CD4-positive, alpha-beta T cell treated with Interleukin-10 for 1 hour (primary cell): ENCODE measurements at places on chromosomes 7 and 10.

- DNase-seq, result no peak
These were observed 6.9 kb downstream of the TMEM140 start for GRCh38 chr7:135154734-135155133.

GRCh38 chr7:188727-189500, 3.5 kb upstream of the FAM20C start:
- DNase-seq, result no peak

GRCh38 chr7:142579946-142580345, 169.3 kb upstream of the PRSS1 start:
- no peak for DNase-seq

GRCh38 chr7:19991936-19992335, 218.5 kb upstream of the TMEM196 start:
- DNase-seq, result no peak

DNA sequence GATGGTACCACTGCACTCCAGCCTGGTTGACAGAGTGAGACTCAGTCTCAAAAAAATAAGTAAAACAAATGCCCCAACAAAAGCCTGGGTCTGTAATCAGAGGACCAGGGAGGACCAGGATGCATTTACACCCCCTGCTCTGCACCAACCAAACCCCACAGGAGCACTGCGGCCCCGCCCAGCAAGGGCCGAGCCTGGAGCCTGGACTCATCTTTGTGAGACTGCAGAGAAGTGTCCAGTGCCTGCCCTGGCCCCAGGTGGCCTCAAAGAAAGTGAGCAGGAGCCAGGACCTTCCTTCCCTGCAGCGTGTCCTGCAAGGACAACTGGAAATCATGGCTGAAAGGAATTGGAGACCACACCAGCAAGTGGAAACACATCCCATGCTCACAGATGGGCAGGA, 31.6 kb downstream of the KNDC1 start:
- no peak for DNase-seq

GRCh38 chr7:24477398-24478136, 95.7 kb upstream of the PALS2 start:
- DNase-seq, result no peak

GRCh38 chr7:1973321-1974251, 259.2 kb downstream of the MAD1L1 start:
- DNase-seq, result no peak

- no peak for DNase-seq
These were observed 217.6 kb downstream of the MLLT10 start for GRCh38 chr10:21751341-21752310.

DNA sequence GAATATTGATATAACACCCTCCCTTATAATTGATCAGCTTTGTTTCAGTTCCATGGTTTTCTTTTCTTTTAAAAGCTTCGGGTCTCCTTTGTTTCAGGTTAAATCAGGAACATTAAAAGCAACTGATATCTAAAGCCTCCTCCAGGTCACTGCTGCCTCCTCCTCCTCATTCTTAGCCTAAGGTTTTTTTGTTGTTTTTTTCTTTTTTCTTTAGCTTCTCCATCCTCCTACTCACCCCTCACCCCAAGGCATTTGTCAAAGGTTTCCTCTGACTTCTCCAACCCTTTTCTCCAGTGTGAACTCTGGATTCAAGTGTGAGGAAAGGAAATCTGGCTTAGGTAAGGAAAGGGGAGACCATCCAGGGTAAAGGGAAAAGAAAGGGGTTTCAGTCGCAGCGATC, 420.2 kb upstream of the NFE2L3 start:
- DNase-seq, result no peak

- no peak for DNase-seq
These were observed 56.4 kb upstream of the PFKP start for GRCh38 chr10:3010816-3011460.

DNA sequence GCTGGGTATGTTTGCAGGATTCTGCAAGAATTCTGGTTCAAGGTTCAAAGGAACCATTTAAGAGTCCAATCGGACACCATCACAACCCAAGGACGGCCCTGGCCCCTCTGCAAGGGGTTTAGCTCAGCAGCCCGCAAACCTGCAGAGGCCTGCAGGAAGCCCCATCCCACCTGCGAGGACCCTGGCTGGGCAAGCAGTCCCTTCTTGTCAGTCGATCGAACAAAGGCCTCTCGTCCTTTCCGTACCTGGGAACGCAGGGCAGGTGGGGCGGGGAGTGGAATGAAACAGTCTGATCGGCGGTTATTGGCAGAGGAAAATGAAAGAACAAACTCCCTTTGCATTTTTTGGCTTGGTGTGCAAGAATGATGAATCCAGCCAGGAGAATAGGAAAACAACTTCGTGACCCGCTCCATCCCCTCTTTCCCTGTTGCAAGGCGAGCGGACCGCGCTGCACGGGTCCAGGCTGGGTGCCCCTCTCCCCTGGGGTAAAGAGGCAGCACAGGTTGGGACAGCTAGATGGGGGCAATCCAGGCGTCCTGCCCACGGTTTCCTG, 73.7 kb downstream of the INSIG1 start:
- DNase-seq, result no peak

DNA sequence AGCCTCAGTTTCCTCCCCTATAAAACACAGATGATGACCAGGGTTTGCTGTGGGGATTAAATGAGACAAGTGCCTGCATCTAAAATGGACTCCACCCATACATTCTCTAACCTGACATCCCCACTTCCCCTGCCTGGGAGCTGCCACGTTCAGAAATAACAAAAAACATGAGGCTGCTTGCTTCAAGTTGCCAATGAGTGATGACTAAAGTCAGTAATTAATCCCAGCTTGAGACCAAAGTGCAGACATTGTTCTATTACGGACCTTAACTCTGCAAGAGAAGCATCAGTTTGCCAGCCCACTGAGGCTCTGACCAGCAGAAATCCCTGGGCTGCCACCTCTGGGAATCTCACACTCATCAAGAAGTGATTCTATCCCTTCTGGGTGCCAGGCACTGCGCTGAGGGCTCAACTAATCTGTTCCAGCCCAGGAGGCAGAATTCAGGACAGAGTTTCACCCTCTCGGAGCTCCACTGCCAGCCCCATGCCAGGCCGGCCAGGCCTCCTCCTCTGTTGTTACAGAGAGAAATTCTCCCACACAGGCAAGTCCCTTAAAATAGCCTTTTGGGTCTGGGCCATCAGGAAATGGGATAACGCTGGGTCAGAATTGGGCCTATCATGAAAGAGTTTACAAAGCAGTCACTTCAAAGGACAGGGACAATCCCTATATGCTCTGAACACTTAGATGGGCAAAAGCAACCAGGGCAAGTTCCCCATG, 11.4 kb downstream of the SH3PXD2A start:
- no peak for DNase-seq

DNA sequence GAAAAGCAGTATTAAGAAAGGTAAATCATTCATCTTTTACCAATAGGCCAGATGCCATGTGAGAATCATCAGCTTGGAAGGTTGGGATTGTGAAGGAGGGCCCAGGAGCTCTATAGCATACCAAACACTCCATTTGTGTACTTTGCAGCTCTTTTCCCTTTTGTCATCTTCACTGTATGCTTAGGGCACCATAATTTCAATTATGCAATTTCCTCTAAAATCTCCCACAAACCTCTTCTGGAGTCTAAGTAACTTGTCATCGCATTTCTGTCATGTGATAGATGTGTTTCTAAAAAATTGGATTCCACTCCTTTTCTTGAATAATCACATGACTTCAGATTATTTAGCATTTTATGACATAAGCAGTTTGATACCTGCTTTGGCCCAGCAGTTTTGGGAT, 17.9 kb downstream of the RPP30 start:
- no peak for DNase-seq

GRCh38 chr10:132133005-132133404, 53.7 kb upstream of the DPYSL4 start:
- no peak for DNase-seq

GRCh38 chr7:82443036-82443546, 486 bp downstream of the CACNA2D1 start:
- no peak for DNase-seq

DNA sequence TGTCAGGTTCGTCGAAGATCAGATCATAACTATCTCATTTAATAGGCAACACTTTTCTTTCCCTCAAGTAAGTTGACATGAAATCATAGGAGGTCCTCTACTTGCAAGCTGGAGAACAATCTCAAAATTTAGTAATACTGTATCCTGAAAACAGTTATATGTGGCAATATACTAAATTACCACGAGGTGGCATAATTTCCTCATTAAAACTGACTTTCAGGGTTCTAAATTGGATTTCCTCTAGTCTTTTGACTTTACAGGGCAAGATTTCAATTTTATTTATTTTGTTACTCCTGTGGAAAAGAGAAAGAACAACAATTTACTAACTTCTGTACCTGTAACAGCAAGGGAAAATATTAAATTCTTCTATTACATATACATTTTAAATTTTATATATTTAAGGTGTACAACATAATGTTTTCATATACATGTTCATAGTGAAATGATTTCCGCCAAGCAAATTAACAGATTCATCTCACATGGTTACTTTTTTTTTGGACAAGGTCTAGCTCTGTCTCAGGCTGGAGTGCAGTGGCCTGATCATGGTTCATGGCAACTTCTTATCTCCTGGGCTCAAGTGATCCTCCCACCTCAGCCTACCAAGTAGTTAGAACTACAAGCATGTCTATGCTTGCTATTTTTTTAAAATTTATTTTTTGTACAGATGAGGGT, 53.4 kb upstream of the CYP2C18 start:
- DNase-seq, result peak; percentile 13
